ENCODE measurements at places on chromosomes 6 and 20.
A peak's percentile ranks its signal among the peaks of the same experiment; 100 is the strongest.

- no peak for DNase-seq
Observed at GRCh38 chr6:65818576-65818975, 111.5 kb upstream of the EYS start.

DNA sequence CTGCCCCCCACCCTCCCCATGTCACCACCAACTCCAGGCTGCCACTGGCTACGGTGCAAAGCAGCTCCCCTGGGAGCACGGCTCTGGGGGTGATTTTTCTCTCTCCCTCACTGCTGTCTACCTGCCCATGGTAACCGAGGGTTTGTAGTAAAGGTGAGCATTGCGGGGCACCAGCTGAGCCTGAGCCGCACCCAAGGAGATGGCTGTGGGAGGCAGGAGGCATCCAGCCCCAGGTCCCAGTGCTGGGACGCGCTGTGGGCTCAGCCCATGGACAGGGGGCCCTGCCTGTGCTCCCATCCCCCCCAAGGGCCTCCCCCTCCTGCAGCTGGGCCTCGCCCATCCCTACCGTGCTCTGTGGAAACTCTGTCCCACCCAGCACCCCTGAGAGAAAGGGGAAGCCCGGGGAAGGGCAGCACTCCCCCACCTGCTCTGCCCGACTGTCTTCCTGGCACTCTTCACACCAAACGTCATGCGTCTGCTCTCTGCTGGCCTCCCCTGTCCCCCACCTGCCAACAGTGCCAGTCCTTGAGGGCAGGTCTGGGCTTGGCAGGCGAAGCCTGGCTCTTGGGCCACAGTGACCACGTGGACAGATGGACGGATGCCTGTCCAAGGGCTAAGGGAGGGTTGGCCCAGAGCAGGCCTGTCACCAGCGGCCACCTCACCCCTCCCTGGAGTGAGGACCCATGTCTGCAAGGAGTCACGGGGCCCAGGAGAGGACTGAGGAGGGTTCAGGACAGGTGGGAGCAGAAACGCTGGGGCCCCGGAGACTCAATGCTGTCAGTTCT lies 3.8 kb upstream of the CHRNA4 start:
- DNase-seq: no peak

- DNase-seq: no peak
Observed at GRCh38 chr6:16060039-16060438, 68.8 kb upstream of the MYLIP start.

DNA sequence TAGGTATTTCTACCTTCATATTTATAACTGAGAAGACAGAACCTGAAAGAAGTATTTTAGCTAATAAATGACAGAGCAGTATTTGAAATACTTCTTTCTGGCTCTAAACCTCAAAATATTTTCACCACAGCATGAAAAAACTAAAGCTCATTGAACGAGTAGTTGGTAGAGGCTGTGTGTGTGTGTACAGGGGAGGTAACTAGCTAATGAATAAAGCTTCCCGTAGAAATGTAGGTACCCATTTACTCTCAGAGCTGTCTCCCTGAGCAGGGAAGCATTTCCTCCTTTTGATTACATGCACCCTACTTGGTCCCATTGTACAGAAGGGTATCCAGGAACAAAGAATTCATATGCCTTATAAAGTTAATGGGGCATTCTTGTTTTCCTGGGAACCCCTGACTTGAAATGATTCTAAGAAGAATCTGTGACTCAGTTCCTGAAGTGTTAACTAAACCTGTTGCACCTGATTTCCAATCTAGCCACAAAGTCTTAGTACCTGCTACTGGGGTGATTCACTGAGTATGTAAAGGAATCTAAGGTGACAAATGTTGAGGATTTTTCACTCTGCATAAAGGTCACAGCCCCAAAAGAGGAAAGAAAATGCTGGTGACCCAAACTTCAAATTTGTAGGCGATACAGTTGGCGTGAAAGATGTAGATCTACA lies 12.5 kb downstream of the CRYBG1 start:
- no peak for DNase-seq

- DNase-seq: no peak
Observed at GRCh38 chr6:167787896-167788562, 38.7 kb upstream of the AFDN start.

GRCh38 chr6:28838289-28838633 lies 85.5 kb downstream of the TRIM27 start:
- DNase-seq: peak; percentile 49

DNA sequence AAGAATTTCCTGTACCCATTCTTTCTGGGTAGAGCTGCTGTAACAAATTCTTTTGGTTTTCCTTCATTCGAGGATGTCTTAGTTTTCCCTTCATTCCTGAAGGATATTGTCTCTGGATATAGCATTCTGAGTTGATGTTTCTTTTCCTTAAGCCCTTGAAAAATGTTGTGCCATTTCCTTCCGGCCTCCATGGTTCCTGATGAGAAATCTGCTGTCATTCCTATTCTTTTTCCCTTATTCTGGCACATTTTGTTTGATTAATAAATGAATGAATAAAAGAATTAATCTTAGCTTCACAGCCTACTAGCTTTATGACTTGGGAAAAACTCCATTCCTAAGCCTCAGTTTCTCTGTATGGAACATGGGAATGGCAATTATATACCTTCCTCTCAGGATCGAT lies 173.1 kb downstream of the EYA2 start:
- no peak for DNase-seq

GRCh38 chr6:14739827-14740226 lies 506.0 kb upstream of the JARID2 start:
- no peak for DNase-seq

DNA sequence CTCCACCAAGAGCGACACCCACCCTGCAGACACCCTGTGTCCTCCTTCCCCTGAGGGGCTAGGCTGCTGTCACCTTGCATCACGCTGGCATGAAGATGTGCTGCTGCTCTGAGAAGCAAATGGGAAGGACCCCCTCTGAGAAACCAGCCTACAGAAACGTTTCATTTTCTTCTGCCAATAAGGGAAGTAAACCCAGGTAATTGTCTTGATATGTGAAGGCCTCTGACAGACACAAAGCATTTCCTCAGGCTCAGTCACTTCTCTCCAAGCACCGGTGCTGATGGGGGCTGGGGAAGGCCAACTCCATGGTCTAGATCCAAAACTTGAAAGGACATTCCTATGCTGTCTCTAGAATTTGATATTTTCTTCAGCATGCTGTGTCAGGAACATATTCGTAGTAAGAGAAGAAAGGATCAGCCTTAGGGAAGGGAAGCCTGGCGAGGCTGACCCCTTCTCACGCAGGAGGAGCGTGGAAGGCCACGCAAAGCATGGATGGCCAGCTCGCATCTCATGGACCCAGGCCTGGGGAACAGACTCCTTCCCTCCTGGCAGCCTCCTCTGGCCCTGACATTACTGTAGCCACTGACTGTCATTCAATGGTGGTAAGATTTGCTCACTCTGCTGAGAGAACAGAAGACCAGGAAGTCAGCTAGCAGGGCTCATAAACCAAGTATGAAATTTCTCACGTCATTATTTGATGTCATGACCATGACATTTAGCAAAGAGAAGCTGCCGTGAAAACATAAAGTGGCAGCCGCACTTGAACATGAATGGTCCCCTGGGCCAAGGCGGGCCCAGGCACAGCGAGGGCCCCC lies 20.4 kb downstream of the ACSS1 start:
- DNase-seq: no peak
